Keratinocyte (primary cell): ENCODE measurements at places on chromosomes 11 and 22.

DNA sequence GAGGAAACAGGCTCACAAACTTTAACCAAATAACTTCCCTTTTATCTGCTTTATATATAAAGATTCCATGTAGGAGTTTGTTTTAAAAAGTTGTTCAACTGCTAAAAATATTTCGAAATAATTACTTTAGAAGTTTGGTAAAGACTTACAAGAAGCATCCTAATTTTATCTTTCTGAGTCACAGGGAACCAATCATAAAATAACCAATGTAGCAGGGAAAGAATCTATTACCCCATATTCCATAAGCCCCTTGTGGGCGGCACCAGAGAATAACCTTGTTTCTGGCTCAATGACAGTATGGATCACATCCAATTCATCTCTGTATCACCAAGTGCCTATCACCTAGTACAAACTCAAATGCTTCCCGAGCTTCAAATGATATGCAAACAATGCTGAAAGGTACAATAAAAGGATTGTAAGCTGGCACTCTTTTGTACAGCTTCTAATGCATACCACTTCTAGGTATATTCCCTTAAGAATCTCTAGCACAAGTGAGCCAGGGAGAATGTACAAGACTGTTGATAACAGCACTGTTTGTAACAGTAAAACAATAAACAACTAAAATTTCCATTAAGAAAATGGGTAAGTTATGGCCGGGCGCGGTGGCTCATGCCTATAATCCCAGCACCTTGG lies 158.4 kb downstream of the ATG16L2 start:
- no peak for DNase-seq
- H3K4me1 ChIP-seq = peaks cover 17% of the 10 kb centered on the region
- no peaks in the 10 kb centered on the region for H3K36me3 ChIP-seq
- H3K27ac ChIP-seq = no peak overlapping the region
- H3K27me3 ChIP-seq = no peaks in the 10 kb centered on the region
- H3K4me3 ChIP-seq = no peak overlapping the region

- H3K4me1 ChIP-seq = peaks cover 18% of the 10 kb centered on the region
- H3K27ac ChIP-seq = no peak overlapping the region
- no peaks in the 10 kb centered on the region for H3K36me3 ChIP-seq
- H3K4me3 ChIP-seq = no peak overlapping the region
Observed at GRCh38 chr11:59267196-59267595, 54.5 kb upstream of the MPEG1 start.

DNA sequence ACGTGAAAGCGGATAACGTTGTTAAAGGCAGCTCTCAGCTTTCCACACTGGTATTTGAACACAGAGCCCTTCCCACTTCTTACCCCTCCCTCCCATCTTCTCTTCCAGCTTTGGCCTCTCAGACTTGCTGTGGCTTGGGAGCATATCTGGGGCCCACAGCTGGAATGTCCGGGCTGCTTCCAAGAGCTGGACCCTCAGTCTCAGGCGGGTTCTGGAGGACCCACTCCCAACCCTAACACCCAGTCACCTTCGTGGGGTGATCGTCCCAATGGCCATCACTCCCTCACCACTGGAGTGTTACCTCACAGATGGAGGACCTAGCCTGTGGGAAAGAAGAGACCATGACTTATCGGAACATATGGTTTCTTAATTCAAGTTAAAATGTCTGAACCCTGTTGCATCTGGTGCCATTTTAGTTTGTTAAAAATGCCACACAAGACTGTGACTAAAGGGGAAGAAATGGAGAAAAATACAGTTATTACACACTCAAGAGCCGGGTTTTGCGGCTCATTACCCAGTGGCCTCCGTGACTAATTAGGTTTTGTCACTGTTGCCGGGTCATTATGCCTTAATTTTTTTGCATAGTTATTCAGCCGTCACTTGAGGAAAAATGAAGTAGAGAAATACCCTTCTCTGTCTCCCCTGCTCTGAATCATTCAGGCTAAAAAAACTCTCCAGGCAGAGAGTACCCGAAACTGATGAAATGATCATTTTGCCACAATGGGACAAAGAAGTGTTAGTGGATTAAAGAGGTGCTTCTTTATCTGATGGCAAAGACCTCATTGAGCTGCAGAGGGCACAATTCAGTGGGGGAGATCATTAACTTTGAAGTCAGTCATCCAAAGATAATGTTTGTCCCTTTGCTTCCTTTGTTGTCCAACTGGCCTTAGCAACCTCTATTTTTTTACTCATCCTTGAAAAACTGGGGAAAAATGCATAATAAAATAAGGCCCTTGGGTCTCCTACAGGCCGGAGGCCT lies 87.2 kb upstream of the HTATIP2 start:
- H3K4me1 ChIP-seq = no peaks in the 10 kb centered on the region
- no peak overlapping the region for H3K27ac ChIP-seq
- H3K27me3 ChIP-seq = peaks cover 4% of the 10 kb centered on the region
- no peak overlapping the region for H3K4me3 ChIP-seq
- DNase-seq = no peak

GRCh38 chr22:42961810-42962209 lies 53.1 kb downstream of the PACSIN2 start:
- no peaks in the 10 kb centered on the region for H3K36me3 ChIP-seq
- no peaks in the 10 kb centered on the region for H3K27me3 ChIP-seq
- H3K27ac ChIP-seq = no peak overlapping the region

GRCh38 chr11:85021058-85021457 lies 606.1 kb downstream of the DLG2 start:
- no peak overlapping the region for H3K27ac ChIP-seq
- no peaks in the 10 kb centered on the region for H3K27me3 ChIP-seq
- no peaks in the 10 kb centered on the region for H3K4me1 ChIP-seq

DNA sequence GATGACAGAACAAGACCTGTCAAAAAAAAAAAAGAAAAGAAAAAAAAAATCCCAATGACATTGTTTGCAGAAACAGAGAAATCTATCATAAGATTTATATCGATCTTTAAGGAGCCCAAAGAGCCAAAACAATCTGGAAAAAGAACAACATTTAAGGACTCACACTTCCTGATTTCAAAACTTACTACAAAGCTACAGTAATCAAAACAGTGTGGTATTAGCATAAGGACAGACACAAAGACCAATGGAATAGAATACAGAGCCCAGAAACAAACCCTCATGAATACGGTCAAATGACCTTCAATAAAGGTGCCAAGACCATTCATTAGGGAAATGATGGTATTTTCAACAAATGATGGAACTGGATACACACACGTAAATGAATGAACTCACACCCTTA lies 12.2 kb downstream of the ARVCF start:
- H3K27ac ChIP-seq = no peak overlapping the region
- no peaks in the 10 kb centered on the region for H3K4me1 ChIP-seq
- H3K4me3 ChIP-seq = no peak overlapping the region
- H3K36me3 ChIP-seq = no peaks in the 10 kb centered on the region

DNA sequence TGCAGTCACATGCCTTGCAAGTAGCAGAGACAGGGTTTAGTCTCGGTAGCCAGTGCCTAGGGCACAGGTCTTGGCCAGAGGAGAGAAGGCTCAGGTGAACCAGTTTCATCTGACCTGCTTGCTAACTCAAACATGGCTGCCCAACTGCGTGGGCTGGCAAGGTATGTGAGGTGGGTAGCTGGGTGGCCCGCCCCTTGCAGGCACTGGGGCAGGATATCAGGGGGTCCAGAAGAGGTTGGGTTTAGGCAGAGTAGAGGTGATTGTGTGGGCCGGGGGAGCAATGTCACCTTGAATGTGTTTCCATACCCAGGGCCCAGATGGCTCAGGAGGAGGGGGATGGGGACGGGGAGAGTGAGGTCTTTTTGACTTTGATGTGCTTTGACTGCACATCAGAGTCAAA lies 37.7 kb downstream of the ST3GAL4 start:
- peak overlapping the region; percentile 67 for H3K27ac ChIP-seq
- H3K4me3 ChIP-seq = no peak overlapping the region
- DNase-seq = no peak
- H3K27me3 ChIP-seq = no peaks in the 10 kb centered on the region

DNA sequence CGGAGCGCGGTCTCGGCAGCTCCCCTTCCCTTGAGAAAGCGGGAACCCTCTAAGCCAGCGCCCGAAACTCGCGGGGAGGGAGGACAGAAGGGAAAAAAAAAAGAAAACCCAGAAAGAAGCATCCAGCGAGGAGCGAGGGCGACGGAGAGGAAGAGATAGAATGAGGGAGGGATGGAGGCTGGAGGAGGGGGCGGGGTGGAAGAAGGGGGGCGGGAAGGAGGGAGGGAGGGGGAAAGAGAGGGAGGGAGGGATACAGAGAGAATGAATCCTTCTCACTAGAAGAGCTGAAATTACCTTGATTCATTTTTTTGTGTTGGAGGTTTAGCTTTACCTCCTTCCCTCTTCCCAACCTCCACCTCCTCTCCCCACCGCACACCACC lies 19.3 kb upstream of the BDNF start:
- H3K36me3 ChIP-seq = no peaks in the 10 kb centered on the region
- H3K4me1 ChIP-seq = peaks cover 12% of the 10 kb centered on the region
- DNase-seq = no peak
- peaks cover 62% of the 10 kb centered on the region for H3K27me3 ChIP-seq
- H3K27ac ChIP-seq = no peak overlapping the region

DNA sequence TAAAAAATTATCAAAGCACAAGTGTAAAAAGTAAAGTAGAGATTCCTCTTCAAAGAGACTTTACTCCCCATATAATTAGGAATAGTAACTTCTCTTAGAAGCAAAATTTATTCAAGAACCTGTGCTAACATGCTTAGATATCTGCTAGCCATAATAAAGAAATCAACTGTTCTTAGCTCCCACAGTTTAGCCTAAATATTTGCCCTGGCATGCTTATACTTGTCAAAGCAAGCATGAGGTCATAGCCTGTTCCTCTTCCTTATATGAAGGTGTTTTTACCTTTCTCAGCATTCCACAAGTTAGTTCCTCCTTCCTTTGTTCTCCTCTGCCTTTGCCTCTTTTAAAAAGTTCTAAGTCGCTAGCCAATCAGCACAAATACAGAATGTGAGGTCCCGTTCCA lies 30.3 kb downstream of the RIC3 start:
- H3K4me1 ChIP-seq = peaks cover 15% of the 10 kb centered on the region
- H3K36me3 ChIP-seq = no peaks in the 10 kb centered on the region
- H3K27ac ChIP-seq = peak overlapping the region; percentile 69
- no peaks in the 10 kb centered on the region for H3K27me3 ChIP-seq

DNA sequence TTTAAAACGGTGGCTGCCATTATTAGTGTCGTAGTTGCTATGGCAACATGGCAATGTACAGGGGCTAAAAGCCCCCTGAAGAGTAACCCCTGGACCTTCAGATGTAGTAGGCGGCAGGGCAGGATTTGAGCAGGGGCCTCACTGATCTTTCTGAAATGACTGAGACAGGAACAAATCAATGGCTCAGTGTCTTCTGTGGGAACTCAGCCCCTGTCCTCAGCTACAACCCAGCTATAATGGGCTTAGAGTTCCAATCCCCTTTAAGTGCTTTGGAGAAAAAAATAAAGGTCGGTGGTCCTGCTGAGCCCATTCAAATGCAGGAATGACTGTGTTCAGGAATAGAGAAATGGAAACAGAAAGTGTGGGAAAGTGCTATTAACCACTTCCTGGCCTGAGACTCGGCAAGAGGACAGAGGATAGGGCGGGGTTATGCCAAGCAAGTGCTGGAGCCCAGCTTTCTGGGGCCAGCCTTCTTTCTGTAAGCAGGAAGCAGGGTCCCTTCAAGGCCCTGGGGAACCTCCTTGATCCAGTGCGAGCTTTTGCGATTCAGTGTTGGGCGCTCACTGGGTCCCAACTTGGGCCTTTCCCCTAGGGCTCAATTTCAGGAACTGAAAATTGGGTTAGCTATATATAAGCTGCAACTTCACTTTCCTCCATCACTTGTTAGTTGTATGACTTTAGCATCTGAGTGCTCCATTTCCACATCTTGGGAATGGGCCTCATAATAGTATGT lies 6.1 kb upstream of the CD82 start:
- H3K4me3 ChIP-seq = no peak overlapping the region
- no peak for DNase-seq
- peaks cover 48% of the 10 kb centered on the region for H3K4me1 ChIP-seq
- no peaks in the 10 kb centered on the region for H3K27me3 ChIP-seq

DNA sequence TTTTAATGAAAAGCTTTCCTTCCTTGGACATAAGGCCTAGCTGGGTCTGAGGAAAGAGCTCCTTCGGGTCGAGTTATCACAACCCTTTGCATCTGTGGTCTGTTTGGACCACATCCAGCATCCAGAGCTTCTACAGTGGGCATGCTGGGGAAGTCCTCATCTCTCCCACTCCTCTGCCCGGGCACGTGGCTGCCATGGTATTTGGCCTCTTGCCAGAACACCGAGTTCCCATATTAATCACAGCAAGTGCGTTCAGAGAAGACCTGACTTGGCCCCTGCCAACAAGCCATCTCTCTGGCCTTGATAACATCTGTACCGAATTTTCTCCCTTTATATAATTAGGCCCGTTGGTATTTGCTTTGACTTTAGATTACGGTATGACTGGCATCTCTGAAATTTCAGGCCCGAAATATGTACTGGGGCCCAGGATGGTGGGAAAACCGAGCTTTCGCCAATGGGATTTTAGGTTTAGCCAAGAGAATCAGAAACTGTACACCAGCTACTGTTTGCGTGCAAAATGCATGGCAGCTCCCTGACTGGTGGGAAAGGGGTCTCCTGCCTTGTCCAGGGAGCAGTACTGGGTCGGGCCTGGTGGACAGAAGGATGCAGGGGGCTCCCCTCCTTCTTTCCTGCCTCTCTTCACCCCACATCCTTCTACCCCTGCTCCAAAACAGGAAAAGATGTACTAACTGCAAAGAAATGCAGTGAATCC lies 90.0 kb downstream of the MICAL2 start:
- peaks cover 31% of the 10 kb centered on the region for H3K4me1 ChIP-seq
- H3K27ac ChIP-seq = peak overlapping the region; percentile 47
- DNase-seq = no peak

GRCh38 chr11:110728883-110729282 lies 16.6 kb upstream of the ARHGAP20 start:
- H3K4me3 ChIP-seq = no peak overlapping the region
- no peaks in the 10 kb centered on the region for H3K4me1 ChIP-seq
- no peak for DNase-seq
- H3K27ac ChIP-seq = no peak overlapping the region
- H3K27me3 ChIP-seq = no peaks in the 10 kb centered on the region
- no peaks in the 10 kb centered on the region for H3K36me3 ChIP-seq

DNA sequence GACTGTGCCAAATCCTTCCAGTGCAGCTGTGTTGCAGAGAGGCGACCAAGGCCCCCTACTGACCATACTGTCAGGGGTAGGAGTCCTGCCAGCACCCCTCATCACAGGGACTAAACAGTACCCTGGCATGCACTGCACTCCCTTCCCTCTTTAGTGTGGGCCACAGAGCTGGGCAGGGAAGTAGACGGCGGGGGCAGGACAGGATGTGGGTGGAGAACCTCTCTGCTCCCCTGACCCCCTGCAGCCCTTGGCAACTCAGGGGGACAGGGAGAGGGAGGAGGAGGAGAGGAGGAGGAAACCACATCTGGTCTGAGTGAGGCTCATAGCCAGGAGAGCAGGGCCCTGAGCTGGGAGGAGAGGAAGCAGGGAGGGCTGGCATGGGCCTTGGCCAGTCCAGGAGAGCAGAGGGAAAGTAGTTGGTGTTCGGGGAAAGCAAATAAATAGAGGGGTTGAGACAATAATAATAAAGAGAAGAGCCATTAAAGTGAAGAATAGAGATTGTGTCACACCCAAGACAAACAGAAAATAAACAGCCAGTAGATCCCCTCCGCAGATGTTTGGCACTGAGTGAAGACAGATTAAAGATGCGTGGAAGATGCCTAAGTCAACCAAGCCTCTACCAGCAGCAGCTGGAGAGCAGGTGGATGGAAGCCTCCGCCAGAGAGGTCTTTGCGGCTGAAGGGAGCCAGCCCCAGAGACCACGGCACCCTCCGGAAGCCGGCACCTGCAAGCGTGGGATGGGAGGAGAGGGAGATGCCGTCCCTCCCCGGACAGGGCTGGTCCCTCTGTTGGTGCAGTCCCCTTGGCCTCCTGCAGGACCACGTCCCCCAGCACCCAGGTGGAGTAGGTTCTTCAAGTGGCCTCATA lies 61.5 kb downstream of the RPUSD4 start:
- DNase-seq = no peak
- no peaks in the 10 kb centered on the region for H3K4me1 ChIP-seq
- H3K27me3 ChIP-seq = no peaks in the 10 kb centered on the region
- no peaks in the 10 kb centered on the region for H3K36me3 ChIP-seq
